ENCODE measurements at places on chromosomes 12 and 14.

GRCh38 chr14:31269634-31270195, 62.1 kb upstream of the HECTD1 start:
- no peak for DNase-seq

DNA sequence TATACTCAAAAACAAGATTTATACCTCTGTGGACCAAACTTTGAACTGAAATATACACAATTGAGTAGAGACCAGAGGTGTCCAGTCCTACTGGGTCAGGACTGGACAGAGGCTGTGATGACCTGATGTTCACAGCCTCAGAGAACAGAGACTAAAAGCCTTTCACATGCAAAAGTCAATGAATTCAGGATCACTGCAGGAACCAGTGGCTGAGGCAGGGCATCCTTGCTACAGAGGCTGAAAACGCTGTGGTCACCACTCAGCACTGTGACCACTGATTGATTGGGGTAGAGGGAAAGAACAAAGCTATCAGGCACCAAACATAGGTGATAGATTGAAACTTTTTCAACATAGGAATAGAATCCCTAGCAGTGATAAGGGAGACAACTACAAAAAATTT, 25.1 kb downstream of the GRIP1 start:
- DNase-seq = no peak

DNA sequence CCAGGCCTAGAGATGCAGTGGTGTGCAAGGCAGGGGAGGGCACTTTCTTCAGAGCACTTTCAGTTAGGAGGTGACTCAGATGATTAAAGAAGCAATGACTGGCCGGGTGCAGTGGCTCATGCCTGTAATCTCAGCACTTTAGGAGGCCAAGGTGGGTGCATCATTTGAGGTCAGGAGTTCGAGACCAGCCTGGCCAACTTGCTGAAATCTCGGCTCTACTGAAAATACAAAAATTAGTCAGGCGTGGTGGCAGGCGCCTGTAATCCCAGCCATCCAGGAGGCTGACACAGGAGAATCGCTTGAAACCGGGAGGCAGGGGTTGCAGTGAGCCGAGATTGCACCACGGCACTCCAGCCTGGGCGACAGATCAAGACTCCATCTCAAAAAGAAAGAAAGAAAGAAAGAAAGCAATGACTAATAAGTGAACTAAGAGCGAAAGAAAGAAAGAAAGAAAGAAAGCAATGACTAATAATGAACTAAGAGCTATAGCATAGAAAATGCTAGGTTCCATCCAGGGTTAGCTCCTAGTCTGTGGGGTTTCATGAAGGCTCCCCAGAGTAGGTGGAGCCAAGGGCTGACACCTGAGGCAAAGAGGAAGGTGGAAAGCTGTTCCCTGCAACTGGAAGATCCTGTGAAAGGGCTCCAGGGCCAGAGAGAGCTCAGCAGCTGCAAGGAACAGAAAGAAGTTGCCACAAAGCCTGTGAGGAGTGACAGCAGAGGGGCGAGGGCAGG, 334.5 kb downstream of the CACNA1C start:
- no peak for DNase-seq

- no peak for DNase-seq
Observed at GRCh38 chr12:97560786-97561618, 98.4 kb downstream of the RMST start.

GRCh38 chr12:105704787-105705186, 374.3 kb downstream of the C12orf75 start:
- DNase-seq = no peak

- no peak for DNase-seq
Observed at GRCh38 chr12:21888276-21888863, 52.9 kb downstream of the ABCC9 start.

DNA sequence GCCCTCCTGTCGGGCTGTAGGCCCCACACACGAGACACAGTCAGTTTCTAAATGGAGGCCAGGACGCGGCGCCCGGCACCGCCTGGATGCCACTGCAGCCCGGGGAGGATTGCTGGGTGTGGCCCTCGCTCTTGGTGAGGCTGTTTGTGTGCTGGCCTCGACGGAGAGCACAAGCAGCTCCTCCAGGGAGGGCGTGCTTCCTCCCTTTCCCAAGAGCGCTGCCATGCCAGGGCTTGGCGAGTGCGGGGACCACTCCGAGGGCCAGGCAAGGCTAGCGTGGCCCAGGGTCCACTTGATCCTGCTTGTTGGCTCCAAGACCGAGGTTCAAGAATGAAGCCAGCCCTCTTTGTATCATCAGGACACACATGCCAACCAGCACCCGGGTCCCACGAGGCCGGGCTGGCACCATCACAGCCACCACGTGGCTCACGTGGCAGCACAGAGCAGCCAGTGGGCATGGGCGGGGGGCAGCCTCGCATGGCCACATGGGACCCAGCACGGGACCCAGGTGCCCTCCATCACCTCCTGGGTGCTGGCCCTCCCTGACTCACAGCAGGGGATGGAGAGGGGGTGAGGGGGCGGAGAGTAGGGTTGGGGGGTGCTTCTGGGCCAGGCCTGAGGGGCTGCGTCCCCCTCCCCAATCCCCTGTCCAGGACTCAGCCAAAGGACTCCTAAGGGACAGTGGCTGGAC, 71.2 kb downstream of the NOC4L start:
- DNase-seq = no peak

DNA sequence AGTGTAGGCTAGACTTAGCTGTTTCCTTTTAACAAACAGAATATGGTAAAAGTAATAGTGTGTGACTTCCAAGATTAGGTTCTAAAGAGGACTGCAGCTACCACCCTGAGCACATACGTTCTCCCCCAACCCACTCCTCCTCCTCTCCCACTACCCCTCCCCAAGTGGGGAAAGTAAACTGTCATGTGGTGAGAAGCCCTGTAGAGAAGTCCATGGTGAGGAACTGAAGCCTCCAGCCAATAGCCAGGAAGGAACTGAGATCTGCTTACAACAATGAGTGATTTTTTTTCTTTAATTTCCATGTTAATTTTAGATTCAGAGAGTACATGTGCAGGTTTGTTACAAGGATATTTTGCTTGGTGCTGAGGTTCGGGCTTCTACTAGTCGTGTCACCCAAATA, 57.0 kb upstream of the EGLN3 start:
- no peak for DNase-seq

DNA sequence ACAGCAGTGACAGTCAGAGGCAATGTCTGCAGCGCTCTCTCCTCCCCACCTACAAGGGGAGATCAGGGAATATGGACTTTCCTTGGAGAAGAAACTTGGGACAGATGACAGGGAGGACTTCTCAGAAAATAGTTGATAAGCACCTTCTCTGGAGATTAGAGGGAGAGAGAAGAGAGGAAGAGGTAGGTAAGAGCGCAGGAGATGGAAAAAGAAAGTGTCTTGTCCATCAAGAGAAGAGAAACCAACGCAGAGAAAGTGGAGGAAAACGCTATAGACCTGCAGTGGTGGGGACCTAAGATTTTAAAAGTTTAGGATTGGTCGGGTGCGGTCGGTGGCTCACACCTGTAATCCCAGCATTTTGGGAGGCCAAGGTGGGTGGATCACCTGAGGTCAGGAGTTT, 15.5 kb upstream of the SMUG1 start:
- no peak for DNase-seq

DNA sequence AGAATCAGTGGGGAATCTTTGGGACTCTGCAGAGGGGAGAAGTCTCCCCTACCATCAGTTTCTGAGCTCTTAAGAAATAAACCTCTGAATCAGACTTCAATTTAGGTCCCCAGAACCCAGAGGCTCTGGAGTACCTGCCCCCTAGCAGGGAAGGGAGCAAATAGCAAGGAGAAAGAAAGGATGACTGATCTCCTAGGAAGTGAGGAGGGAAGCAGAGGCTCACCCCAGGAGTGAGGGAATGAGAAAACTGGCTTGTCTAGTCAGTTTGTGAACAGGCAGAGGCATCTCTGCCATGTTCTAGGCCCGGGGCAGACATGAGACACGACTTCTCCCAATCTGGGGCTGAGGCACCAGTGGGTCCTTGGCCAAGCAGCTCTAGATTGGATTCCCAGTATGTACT, 24.3 kb upstream of the SMUG1 start:
- no peak for DNase-seq

DNA sequence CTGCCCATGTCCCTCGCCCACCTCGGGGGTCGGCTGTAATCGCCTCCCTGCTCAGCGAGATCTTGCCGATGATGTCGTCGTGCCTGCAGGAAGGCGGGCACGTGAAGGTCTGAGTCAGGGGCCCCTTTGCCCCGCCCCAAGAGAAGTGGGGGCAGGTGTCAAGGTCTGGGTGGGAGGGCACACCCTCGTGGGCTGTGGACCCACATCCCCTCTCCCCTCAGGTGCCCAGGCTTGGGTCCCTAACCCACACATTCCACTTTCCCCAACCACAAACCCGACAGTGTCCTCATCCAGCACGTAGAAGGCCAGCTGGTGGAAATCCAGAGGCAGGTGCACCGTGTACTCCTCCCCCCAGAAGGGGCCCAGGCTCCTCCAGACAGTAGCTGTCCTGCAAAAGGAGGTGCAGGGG, 7.8 kb downstream of the RASAL1 start:
- DNase-seq = no peak

- peak; percentile 100 for DNase-seq
Observed at GRCh38 chr12:82358200-82359114, at the start of the genes CCDC59 and METTL25. Gene CCDC59 (minus strand): TSS chr12:82358387. CDS start chr12:82358376, 11 bp downstream. Gene METTL25 (plus strand): TSS chr12:82358529. CDS start chr12:82358566, 37 bp downstream.

GRCh38 chr14:32055175-32055574, 21.9 kb upstream of the ARHGAP5 start:
- no peak for DNase-seq

DNA sequence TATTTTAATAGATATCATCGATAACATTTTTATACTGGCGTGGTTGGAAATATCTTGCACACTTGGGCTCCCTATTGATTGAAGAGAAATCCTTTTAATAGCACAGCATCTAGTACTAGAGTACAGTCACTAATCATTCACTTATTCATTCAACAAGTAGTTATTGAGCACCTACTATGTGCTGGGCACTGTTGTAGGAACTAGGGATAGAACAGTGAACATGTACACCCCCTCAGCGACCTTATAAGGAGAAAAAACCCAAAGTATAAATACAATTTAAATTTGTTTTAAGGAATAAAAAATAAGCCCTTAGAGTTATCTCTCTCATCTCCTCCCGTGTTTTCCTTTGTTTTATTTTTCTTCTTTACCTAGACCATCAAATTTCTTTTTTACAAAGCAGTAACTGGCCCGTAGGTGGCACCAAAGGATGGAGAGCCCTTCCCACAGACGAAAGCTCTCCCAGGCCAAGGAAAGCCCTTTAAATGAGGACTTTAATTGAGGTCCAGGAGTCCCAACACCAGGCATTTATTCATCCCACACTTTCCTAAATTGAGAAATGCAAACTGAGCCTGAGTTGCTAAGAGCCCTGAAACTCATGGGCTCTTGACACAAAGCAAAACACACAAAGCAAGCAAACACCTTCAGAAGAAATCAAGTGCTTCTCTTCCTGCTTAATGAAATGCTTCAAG, 29.0 kb downstream of the PEBP1 start:
- no peak for DNase-seq

DNA sequence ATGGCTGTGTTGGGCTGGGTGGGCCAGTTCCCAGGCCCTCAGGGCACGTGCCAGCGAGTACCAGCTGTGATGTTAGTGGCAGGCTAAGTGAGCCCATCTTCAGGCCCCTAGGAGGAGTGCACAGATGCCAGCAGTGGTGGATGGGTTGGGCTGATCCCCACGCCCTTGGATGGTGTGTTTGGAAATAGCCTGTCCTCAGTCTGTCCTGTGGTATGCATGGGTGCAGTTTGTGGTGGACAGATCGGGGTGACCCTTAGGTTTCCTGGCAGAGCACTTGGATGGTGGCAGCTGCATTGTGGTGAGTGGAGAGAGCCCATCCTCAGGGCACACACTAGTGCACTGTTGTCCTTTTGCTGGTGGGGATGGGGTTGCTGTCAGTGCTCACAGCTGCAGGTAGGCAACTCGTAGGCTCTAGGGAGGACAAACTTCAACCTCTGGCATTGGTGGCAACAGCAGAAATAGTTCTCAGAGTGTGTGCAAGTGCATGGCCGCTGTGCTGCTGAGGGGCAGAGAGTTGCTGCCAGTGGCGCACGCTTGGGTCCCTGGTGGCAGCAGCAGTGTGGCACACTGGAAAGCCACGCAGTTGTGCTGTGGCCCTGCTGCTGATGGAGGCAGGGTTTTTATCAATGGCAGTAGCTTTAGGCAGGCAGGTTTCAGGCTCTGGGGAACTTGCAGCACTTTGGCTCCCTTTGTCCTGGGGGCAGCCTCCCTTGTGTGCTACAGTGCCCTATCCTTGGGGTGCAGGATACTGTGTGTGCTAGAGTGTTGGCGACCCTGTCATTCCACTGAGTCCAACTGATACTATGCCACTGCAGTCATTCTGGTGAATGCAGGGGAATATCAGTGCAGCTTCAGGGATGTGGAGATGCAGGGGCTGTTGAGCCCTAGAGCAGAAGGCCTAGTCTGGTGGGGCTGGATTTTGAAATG, 65.5 kb downstream of the FBXO33 start:
- DNase-seq = no peak

Measured in right kidney (tissue), 9 donors.